Hepatic stellate cell (primary cell): ENCODE measurements at places on chromosomes 12 and 14.
A peak's percentile ranks its signal among the peaks of the same experiment; 100 is the strongest.

GRCh38 chr12:94185801-94186200 lies 37.4 kb downstream of the PLXNC1 start:
- DNase-seq, result no peak

- no peak for DNase-seq
Measured at GRCh38 chr12:52439845-52440244, 5.7 kb upstream of the KRT75 start.

GRCh38 chr12:102167821-102168604 lies 29.6 kb downstream of the PMCH start:
- no peak for DNase-seq

- no peak for DNase-seq
Measured at GRCh38 chr12:33349791-33350190, 89.8 kb downstream of the SYT10 start.

- DNase-seq, result no peak
Measured at GRCh38 chr14:81273961-81274575, 53.3 kb upstream of the GTF2A1 start.

DNA sequence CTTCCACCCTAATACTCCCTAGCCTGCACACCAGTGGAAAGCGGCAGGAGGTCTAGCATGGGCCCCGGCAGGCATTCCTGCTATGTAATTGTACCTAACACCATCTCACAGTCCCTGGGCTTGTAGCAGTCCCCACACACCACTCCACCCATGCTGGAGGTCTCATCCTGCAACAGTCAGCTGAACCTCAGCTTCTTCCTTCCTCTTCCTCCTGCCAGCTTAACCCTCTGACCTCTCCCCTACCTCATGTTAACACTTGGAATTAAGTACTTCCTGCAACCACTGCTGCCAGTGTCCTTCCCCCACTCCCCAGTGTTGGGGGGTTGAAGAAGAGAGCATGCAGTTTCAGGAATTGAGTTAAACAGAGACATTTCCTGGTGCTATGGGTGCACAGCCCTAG lies 7.6 kb downstream of the ADCY4 start:
- no peak for DNase-seq

- no peak for DNase-seq
Measured at GRCh38 chr12:1523046-1523445, 71.3 kb downstream of the FBXL14 start.

GRCh38 chr14:94768521-94769390 lies 1.2 kb downstream of the GSC start:
- DNase-seq, result no peak

DNA sequence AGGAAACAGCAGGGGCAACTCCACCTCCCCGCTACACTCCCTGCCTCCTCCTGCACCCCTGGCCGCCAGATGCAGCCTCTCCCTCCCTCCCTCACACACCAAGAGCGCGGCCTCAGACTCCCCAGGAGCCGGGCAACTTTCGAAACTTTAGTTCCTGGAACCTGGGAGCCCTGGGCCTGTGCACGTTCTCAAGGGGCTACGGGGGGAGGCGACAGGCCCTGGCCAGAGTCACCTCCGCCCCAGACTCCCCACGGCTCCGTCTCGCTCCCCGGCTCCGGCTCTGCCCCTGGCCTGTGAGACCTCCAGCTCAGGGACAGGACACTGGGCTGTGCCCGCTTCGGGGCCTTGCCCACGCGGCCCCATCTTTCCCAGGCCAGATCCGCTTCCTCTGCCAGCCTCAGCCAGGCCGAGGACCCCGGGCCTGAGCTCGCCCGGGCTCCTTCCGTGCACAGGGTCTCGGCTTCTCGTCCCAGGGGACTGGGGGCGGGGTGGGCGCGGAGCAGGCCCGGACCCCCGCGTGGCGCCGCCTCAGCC lies 5.5 kb downstream of the AMN start:
- DNase-seq, result no peak

GRCh38 chr12:104748356-104748755 lies 209.7 kb downstream of the SLC41A2 start:
- DNase-seq, result no peak

DNA sequence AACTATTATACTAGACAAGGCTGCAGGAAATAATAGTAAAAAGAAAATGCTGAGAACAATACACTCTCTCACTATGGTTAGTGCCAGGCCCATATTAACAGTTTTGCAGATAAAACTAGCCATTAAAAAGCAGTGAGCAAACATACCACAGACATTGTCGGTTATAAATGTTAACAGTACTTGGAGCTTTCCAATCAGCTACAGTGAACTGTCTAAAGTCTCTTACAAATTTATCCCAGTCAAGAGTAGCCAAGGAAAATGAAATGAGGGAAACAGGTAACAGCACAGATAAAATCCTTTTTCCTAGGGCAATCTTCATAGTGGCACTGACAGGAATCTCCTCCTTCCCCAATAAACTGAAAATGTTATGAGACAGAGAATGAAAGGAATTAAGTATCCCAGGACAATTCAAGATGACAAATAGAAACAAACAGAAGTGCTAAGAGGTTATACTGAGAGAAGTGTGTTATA lies 30.8 kb downstream of the PAWR start:
- no peak for DNase-seq

DNA sequence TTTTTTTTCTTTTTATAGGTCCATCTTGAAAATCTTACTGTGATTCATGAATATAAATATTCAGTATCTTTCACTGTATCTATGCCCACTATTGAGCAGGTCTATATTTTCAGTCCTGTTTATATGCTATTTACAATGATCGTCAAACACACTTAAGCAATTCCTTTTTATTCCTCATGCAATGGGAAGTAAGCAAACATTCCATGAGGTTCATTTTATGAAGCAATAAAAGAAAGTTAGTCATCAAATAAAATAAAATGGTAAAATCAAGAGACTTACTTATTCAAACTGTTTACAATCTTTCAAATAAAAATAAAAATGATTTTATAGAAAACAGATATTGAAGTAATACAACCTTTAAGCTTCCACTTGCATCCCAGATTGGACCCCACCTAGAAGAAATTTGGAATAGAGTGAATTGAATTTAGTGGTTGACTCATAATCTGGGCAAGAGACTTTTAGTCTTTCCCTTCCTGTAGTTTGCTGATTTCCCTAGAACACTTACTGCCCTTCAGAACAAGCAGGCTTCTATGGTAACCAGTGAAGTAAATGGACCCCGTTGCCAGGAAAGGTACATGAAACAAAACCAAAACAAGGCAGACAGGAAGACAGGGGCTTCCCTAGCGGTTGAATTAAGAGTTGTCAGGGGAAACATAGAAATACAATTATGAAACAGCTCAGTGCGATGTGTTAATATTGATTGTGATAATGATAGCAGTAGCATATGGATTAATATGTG lies 241.0 kb upstream of the ATP2B1 start:
- no peak for DNase-seq

- DNase-seq, result no peak
Measured at GRCh38 chr14:33207467-33208017, 268.9 kb downstream of the NPAS3 start.

GRCh38 chr14:105271224-105271890 lies 23.0 kb downstream of the BTBD6 start:
- DNase-seq, result no peak

DNA sequence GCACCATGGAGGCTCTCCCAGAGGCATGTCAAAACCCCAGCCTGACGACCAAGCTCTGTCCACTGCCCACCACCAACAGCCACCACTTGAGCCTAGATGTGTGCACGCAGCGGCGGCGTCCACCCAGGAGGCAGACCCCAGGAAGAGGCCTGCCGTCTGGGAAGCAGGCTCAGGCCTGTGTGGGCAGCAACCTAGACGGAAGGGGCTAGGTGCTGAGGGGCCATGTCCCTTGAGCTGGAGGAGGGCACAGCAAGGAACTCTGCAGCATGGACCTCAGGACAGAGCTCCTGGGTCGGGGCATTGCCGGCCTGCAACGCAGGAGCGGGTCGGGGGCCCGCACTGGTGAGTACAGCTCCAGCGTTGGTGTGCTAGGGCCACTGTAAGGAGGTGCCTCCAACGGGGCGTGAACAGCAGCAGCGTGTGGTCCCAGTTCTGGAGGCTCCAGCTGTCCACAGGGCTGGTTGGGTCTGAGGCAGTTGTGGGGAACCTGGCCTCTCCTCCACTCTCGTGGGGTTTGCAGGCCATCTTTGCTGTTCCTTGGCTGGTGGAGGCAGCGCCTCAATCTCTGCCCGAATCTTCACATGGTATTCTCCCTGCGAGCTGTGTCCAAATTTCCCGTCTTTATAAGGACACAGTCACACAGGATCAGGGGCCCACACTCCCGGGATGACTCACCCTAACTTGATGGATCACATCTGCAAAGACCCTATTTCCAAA lies 20.5 kb downstream of the ZBTB42 start:
- DNase-seq, result no peak

DNA sequence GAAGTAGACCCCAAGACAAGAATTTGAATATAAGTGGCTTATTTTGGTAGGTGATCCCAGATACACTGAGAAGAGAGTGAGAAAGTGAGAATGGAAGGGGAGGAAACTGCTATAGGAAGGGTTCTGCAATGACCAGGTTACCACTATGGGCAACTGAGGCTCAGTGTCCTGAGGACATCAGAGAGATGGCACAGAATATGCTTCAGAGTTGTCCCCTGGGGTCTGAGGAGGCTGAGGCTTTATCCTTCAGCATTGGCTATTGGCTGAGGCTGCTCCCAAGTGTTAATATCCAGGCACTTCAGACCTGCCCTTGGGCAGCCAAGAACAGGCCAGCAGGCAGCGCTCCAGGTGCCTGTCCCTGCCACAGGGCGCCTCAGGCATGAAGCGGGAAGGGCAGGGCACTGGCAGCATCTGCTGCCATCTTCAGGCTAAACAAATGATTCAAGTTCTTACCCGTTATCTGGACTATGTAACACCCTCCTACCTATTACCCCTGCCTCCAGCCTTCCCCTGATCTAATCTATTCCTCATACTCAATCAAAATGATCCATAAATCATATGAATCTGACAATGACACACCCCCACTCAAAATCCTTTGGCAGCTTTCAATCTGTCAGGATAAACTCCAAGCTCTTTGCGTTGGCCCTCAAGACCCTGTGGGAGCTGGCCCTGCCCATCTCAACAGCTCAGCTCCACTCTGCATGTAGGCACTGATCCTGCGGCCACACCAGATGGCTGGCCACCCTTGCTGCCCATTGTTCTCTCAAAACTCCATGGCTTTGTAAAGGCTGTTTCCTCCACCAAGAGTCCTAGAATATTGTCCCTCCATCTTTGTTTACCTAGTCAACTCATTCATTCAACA lies 42.4 kb downstream of the CKAP4 start:
- DNase-seq, result no peak

- peak; percentile 9 for DNase-seq
Measured at GRCh38 chr12:1217191-1217949, 226.3 kb downstream of the ERC1 start.

DNA sequence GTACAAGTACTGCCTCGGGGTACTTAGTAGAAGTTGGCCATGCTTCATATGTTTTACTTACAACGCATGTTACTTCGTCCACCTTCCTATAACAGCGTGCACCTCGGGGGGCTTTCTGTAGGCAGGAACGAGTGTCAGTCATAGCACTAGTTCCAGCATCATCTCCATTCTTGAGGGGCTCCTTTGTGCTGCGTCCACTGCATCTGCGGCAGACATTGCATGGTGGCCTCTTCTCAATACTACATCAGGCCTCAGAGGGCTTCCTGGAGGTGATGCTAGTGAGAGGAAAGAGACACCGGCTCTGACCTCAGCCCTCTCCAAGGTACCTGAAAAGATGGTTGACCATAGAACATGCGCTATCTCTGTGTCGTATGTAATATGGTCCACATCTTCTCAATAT lies 121.2 kb upstream of the RTL1 start:
- no peak for DNase-seq

GRCh38 chr14:34502001-34502400 lies 37.5 kb downstream of the EAPP start:
- DNase-seq, result peak; percentile 20

GRCh38 chr12:28539691-28540323 lies 349.6 kb downstream of the CCDC91 start:
- no peak for DNase-seq

- no peak for DNase-seq
Measured at GRCh38 chr12:21690704-21691368, 33.2 kb upstream of the LDHB start.

DNA sequence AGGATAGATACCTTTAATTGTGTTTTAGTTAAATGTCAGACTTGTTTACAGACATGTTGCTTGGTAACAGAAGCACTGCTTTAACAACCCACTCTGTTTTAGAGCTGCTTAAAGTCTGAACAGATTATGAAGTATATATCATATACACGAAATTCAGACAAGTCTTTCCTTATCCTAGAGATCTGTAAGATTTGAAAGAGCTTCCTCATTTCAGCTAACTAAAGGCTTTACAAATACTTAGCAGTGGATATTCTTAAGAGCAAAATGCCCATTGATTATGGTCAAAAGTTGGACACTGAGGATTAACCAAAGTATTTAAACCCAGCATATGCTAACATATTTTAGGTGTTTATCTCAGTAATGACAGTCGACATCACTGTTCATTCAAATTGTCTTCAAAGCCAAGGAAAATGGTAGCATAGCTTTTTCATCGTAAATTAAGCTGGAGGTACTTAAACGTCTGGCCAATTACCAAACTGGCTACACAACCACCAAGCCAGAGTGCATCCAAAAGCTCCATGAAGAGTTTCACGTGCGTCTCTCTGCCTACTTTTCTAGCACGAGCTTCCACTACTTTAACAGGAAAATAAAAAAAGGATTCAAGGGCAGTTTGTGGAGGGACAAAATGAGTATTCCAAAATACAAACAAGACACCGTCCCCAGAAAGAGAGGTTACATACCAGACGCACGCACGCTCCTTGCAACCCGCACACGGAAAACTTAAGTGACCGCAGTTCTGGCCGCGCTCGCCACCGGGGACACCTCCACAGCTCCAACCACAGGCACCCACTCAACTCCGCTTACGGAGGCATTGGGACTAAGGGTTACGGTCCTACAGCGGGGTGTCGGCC lies 565 bp downstream of the CEP83 start:
- DNase-seq, result peak; percentile 4

- DNase-seq, result no peak
Measured at GRCh38 chr14:36976571-36977023, 195.8 kb downstream of the SLC25A21 start.

DNA sequence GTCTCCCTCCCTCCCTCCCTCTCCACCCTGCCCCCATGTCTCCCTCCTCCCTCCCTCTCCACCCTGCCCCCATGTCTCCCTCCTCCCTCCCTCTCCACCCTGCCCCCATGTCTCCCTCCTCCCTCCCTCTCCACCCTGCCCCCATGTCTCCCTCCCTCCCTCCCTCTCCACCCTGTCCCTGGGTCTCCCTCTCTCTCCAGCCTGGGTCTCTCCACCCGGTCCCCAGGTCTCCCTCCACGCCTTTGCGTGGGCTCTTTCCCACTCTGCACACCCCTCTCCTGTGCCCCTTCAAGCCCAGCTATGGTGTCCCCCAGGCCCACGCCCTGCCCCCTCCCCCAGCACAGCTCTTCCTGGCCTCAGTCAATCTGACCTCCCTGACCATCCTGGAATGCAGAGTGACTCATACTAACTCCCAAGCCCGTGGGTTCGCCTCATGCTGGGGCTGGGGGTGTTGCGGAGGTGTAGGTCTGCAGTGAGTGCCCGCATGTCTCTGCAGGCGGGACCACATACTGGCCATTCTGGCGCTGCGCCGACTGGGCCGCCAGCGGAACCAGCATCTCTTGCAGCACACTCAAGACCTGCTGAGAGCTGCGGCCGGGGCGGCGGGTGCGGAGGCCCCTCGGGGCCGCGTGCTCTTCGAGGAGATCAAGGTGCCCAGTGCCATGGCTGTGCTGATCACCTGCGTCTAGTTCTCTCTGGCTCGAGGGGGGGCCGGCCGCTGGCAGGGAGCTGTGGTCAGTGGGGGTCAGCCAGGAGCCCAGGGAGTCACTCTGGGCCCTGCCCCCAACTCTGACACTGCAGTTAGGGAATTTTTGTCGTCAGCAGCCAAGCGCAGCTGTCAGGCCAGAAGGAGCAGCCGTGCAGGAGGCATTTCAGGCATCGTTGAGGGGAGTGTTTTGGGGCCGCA lies 13.5 kb upstream of the TNFAIP2 start:
- DNase-seq, result peak; percentile 94
